ENCODE measurements at places on chromosomes 16 and 17.
A peak's percentile ranks its signal among the peaks of the same experiment; 100 is the strongest.

DNA sequence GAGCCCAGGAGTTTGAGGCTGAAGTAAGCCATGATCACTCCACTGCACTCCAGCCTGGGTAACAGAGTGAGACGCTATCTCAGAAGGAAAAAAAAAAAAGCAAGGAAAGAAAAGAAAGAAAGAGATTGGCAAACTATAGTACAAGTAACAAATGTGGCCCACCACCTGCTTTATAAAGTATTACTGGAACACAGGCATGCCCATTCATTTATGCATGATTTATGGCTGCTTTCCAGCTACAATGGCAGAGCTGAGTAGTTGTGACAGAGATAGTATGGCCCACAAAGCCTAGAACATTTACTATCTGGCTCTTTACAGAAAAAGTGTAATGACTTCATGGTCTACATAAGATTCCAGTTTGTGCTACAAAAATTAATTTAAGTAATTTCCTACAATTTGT, 23.6 kb downstream of the C16orf87 start:
- no peak for DNase-seq

- peak; percentile 53 for DNase-seq
Observed at GRCh38 chr17:66275651-66276050, 26.8 kb upstream of the PRKCA start.

GRCh38 chr16:18788828-18789514, 1.2 kb downstream of the RPS15A start:
- no peak for DNase-seq

GRCh38 chr17:27975146-27976011, 67.1 kb upstream of the NLK start:
- DNase-seq = no peak

DNA sequence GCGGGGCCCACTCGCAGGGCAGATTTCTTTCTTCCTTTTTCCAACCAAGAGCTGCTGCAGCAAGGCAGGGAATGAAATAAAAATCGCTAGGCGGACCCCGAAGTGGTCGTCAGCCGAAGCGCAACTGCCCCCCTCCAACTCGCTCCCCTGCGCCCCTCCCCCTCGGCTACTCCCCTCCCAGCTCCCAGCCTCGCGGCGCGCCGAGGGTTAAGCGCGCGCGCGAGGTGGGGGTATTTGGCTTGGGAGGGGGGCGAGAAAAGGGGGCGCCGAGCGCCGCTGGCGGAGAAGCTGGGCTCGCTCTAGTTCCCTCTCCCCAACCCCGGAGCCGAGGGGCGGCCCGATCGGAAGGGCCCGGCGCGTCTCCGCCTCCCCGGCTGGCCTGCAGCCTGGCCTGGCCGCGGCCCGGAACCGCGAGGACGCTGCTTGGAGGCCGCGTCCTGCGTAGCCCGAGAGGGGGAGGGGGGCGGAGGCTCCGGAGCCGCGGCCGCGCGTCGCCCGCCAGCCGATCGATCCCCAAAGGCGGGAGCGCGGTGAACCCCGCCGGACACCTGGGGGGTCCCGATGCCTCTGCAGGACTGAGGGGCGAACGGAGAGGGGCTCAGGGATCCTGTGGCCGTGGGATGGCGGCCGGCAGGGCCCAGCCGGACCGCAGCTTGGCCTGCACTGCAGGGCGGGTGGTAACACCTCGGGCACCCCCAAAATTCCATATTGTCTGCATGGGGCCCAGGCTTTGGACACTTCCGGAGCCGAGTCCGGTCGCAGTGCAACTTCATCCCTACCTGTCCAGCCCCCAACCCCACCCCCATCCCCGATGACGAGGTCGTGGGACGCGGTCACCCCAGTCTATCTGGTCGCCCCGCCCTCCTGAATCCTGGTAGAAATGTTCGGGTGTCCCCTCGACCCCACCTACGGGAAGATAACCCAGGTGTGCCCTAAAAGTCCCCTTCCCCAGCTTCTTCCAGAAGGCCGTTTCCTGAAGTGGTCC, 4.9 kb upstream of the CBX4 start:
- peak; percentile 58 for DNase-seq

- peak; percentile 44 for DNase-seq
Observed at GRCh38 chr16:68370581-68371275, 59.9 kb downstream of the PRMT7 start.

GRCh38 chr17:45231481-45232116, 9.9 kb downstream of the FMNL1 start:
- DNase-seq = no peak

GRCh38 chr16:11731222-11731621, 11.4 kb downstream of the TXNDC11 start:
- DNase-seq = no peak

DNA sequence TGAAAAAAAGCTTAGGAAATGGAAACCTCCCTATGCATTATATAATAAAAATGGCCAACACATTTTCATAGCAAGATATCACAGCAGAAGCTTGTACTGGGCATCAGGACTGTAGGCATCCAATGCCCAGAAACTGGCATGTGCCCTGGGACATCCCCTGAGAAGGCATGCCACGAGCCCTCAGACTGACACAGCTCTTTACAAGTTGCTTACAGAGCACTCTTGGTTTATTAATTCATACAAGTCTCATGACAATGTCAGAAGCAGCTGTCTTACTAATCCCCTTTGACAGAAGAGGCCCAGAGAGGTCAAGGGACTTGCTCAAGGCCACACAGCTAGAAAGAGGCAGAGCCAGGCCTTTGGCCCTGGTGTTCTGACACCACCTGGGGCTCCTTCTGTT, 5.6 kb upstream of the CCL2 start:
- DNase-seq = no peak

DNA sequence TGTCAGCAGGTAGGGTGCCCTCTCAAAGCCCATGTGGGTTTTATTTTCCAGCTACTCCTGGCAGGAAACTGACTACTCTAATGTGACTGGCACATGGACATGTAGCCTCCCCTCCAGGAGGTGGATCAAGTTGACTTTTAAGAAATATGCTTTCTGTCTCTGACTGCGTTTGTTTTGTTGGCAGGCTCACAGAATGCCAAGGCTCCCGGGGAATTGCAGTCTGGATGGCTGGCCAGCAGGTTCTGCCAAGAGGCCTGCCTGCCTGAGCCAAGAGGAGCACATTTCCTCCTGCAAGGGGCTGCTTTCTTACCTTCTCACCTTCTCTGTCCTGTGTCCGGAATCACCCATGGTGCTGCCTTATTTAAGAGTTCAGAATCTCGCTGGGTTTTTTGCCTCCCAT, 217.3 kb upstream of the ERCC4 start:
- no peak for DNase-seq

GRCh38 chr16:89320782-89321501, 103.4 kb downstream of the ZNF778 start:
- DNase-seq = no peak

GRCh38 chr16:27972500-27972899, 91.0 kb downstream of the GSG1L start:
- DNase-seq = no peak

- no peak for DNase-seq
Observed at GRCh38 chr16:64403352-64403751, 718.5 kb downstream of the CDH11 start.

DNA sequence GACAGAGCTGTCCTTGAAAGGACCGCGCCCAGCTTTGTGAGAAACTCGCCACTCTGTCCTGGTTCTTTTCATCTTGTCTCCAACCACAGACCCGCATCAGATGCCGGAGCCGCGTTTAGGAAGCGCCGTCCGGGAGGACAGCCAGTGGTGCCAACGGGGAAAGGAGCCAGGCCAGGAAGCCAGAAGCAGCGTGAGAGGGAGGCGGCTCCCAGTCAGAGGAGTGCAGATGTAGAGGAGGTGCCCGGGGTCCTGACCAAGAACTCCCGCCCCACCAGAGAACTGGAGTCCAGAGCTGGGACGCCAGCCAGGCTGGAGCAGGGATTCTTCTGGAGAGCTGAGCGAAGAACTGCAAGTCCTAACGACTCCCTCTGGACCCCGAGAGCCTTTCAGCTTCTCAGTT, 49.3 kb upstream of the TNRC6C start:
- DNase-seq = no peak

- DNase-seq = no peak
Observed at GRCh38 chr17:9239246-9239792, 218.0 kb downstream of the NTN1 start.

DNA sequence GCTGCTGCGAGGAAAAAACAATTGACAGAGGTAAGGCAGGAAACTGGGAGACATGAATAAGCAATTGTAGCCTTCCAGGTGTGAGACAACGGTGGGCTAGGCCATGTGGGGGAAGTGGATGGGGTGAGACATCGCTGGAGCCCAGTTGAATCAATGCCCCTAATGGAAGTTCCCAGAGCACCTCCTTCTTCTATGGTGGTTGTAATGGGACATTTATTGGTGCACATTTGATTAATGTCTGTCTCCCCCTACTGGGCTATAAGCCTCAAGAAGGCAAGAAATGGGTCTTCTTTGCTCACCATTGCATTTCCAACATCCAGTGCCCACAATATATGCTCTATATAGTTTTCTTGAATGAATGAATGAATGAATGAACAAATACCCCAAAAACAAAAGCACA, 22.7 kb upstream of the CD300E start:
- DNase-seq = no peak

GRCh38 chr17:64103391-64104364, 26.3 kb downstream of the ERN1 start:
- DNase-seq = peak; percentile 29

GRCh38 chr16:87628246-87628923, 26.1 kb downstream of the JPH3 start:
- DNase-seq = no peak

- DNase-seq = no peak
Observed at GRCh38 chr17:3447625-3448024, 14.0 kb upstream of the OR1E2 start.

GRCh38 chr16:48824271-48824670, 214.3 kb upstream of the N4BP1 start:
- no peak for DNase-seq

DNA sequence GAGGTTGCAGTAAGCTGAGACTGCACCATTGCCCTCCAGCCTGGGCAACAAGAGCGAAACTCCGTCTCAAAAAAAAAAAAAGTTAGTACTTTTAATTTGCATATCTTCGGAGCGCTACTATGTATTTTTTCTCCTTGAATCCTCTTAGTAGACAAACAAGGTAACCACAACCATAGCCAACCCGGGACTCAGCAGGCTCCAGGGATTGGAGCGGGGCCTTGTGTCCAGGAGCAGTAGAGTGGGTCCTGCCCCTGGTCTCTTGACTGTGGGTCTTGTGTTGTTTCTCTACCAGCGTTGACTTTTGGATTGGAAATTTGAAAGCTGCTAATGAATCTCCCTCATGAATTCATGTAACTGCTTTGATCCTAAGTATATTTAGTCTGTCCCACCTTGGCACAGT, 32.3 kb downstream of the PRMT7 start:
- no peak for DNase-seq

GRCh38 chr16:30802936-30803335, 15.9 kb upstream of the ZNF629 start:
- DNase-seq = no peak

GRCh38 chr17:36697903-36698530, 96.6 kb downstream of the MRM1 start:
- no peak for DNase-seq

GRCh38 chr16:81545470-81546250, 101.1 kb downstream of the CMIP start:
- no peak for DNase-seq

DNA sequence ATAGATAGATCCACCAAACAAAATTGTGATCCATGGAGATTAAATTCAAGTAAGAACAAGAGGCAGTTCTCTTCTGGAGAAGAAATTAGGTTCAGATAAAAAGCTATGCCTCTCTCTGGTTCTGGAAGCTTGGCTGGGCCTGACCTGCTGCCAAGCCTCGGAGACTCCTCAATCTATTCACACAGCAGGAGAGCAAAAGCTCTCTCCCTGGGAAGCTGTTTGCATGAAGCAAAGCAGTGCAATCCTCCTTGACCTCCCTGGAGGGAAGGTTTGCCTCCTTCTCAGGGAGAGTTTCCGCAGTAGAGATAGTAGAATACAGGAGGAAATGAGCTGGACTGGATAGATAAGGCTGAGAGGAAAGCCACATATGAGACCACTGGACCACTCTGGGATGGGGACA, 78.1 kb upstream of the GNAO1 start:
- DNase-seq = no peak

- DNase-seq = no peak
Observed at GRCh38 chr17:56185491-56186221, 32.4 kb downstream of the ANKFN1 start.

GRCh38 chr16:21069986-21070385, 80.7 kb downstream of the DNAH3 start:
- DNase-seq = no peak

DNA sequence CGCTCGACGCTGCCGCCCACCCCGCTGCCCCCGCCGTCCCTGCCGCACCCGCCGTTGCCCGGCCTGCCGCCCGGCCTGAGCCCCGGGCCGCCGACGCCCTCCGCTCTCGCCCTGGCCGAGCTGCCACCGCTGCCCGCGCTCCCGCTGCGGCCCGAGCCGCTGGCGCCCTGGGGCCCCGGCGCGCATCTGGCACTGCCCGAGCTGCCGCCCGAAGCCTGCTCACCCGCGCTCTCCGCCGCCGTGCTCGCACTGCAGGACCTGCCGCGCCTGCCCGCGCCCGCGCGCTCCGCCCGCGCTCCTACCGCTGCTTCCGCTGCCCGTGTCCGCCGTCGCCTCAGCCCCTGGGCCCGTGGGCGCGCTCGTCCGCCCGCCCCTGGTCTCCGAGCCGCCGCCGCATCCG, 8.4 kb upstream of the CLDN9 start:
- DNase-seq = no peak

GRCh38 chr16:17252064-17252463, 218.7 kb downstream of the XYLT1 start:
- no peak for DNase-seq

DNA sequence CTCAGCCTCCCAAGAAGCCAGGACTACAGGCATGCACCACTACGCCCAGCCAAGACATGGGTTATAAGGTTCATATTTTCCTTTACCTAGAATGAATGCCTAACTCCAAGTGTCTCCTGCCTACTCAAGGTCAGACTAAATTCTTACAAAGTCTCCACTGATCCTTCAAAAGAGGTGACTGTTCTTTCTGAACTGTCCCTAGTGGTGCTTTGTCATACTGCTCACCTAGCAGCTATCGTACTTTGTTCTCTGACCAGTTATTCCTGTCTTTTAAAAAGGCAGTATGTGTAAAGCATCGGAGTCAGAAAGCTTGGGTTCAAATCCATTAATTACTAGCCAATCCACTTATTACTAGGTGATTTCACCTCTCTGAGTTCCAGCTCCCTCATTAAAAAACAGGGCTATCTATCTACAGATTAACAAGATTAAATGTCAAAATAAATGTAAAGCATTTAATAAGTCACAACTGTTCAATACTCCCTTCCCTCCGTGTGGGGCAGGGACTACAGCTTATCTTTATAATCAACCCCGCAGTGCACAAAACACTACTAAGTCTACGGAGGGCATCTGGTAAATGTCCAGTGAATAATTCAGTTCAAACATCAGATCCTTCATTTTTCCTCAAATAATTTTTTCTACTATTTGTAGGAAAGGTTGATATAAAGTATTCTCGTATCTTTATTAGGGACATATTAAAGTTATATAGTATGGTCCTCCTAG, 20.0 kb upstream of the ITGA2B start:
- DNase-seq = no peak

Data from ureter (tissue), 1 donor.